ENCODE measurements at places on chromosomes 16 and 17.

- DNase-seq = no peak
Measured at GRCh38 chr16:25177512-25177830, 39.3 kb upstream of the AQP8 start.

DNA sequence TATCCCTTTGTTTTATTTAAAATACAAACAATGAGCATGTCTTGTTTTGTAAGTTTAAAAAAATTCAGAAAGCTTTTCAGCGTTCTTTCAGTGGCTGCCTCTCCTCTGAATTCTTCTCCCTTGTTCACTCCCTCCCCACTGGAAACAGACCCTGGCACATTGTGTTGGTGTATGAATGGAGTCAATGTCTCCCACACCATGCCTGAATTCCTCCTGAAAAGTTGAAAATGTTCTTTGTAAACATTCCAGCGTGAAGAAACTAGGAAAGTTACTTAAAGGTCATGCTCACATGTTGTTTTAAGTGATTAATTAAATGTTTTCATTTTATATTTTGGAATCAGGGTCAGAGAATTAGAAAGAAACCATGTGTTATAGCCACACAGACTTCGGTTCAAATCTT lies 136.9 kb upstream of the DYNLRB2 start:
- DNase-seq = no peak

- DNase-seq = peak; percentile 93
Measured at GRCh38 chr17:74972107-74972972, at the start of gene HID1. Gene HID1, minus strand, starts transcription at chr17:74972759. Its CDS starts 103 bp downstream, at chr17:74972656.

- no peak for DNase-seq
Measured at GRCh38 chr17:17425591-17425990, 51.2 kb upstream of the MED9 start.

DNA sequence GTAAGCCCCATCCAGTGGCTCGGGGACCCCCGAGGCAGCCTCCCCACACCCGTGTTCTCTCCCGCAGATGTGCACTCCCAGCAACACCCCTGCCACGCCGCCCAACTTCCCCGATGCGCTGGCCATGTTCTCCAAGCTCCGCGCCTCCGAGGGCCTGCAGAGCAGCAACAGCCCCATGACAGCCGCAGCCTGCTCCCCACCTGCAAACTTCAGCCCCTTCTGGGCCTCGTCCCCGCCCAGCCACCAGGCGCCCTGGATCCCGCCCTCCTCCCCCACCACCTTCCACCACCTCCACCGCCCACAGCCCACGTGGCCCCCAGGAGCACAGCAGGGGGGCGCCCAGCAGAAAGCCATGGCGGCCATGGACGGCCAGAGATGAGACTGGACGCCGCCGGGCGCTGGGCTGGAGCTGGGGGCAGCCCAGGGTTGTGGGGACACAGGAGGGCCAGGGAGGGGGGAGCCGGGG lies 5.0 kb downstream of the UBALD2 start:
- DNase-seq = no peak

DNA sequence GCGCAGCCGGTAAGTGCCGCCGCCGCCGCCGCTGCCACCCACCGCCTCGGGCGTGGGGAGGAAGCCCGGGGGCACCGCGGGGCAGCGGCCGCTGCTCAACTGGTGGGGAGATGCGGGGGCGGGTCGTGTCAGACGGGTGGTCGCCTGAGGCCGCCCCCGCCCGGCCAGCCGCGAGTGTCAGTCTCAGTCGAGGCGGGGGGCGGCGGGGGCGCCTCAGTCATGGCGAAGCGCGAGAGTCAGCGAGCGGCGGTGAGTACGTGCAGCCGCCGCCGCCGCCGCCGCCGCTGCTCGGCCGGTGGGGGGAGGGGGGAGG lies 76.2 kb downstream of the CHD9 start:
- DNase-seq = no peak

GRCh38 chr17:66964930-66965800 lies 658 bp downstream of the CACNG4 start:
- peak; percentile 90 for DNase-seq

DNA sequence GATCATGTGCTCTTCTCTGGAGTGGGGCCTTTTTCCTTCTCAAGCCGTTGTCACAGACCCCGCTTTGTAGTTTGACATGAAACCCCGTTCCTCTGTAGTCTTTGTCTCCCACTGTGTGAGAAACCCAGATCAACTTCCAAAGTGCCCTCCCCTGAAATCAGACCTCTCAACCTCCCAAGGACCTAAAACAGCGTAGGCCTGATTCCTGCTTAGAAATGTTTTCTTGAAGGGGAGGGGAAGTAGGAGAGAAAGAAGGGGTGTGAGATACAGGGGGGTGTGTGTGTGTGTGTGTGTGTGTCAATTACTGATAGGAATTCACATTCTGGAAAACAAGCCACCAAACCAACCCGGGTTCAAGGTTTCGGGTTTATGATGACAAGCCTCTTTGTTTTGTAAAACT lies 1.4 kb downstream of the UBE2O start:
- DNase-seq = no peak

DNA sequence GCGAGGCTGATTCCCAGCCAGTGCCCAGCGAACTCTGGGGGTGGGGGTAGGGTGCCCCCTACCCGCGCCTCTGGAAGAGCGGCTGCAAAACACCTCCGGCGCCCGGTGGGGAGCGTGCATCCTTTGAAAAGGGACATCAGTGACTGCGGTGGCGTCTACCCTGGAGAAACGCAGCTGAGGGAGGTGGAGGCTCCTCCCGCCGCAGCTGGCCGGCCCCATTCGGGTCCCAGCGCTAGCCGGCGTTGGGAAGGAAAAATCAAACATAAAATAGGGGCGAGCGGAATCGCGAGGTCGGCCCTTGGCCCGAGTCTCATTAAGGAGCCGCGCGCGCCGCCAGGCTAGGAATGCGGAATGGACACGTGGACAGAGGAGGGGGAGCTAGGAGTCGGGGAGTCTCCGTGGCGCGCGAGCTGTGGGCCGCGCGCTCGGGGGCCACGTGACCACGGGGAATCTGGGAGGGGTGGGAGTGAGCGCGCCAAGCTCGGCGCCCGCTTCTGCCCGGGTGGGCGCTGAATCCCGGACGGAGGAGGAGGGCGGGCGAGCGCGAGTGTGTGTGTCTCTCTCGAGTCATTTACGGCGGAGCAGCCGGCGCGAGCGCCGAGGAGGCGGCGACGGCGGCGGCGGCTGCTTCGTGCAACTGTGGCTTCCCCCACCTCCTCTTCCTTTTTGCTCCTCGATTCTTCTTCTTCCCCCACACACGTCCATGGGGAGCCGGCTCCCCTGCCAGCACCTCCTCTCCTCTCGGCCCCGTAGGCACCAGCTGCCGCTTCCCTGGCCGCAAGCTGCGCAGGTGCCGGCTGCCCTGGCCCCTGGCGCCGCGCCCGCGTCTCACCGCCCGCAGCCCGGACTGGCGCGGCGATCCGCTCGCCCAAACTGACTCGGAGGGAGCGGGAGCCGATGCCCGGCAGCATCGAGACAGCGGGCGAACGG lies at the start of gene TMEM132E:
TMEM132E (plus strand) TSS at position 566 of the 930 bp plus-strand sequence. CDS start 1,495 bp downstream, outside the sequence.
- DNase-seq = peak; percentile 71

DNA sequence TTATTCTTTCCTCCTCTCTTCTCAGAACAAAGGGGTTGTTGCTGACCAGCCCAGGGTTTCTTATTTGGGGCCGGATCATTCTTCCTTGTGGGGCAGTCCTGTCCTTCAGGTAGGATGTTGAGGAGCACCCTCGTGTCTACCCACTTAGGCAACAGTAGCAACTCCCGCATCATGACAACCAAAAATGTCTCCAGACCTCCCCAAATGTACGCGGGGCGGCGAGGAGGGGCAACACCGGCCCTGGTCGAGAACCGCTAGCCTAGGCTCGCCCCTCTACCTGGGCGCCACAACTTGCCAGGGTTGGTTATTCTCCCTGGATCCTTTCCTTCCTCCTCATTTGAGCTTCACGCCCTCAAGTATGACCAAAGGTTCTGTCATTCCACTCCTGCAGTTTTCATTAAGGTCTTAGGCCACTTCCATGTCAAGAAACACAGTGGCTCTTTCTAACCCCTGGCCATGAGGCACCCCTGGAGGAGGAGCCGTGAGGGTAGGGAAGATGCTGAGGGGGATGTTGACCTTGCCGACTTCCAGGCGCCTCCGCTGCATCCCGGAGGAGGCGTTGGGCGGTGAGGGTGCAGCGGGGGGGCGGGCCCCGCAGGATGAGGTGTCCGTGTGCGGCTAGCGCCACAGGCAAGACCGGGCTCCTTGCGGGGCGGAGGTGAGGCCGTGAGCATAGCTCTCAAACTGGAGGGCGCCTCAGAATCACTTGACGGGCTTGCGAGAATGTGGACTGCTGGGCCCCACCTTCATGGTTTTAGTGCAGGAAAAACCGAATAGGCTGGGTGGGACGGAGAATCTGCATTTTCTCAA lies 712 bp upstream of the SPECC1 start:
- DNase-seq = peak; percentile 79

GRCh38 chr17:51366866-51367265 lies 106.5 kb downstream of the UTP18 start:
- DNase-seq = no peak

DNA sequence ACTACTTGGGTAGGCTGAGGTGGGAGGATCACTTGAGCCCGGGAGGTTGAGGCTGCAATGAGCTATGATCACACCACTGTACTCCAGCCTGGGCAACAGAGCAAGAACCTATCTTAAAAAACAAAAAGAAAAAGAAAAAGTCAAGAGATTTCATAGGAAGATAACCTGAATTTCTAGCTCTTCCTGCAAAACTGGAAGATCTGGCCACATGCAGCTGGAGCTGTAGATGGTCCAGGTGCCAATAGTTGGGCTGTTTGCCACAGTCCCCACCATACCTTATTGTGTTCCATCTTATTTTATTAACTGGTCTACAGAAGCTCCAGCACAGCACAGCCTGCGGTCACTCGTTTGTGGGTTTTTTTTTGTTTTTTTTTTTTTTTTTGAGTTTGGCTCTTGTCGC lies 15.0 kb downstream of the ATP2A1 start:
- no peak for DNase-seq

DNA sequence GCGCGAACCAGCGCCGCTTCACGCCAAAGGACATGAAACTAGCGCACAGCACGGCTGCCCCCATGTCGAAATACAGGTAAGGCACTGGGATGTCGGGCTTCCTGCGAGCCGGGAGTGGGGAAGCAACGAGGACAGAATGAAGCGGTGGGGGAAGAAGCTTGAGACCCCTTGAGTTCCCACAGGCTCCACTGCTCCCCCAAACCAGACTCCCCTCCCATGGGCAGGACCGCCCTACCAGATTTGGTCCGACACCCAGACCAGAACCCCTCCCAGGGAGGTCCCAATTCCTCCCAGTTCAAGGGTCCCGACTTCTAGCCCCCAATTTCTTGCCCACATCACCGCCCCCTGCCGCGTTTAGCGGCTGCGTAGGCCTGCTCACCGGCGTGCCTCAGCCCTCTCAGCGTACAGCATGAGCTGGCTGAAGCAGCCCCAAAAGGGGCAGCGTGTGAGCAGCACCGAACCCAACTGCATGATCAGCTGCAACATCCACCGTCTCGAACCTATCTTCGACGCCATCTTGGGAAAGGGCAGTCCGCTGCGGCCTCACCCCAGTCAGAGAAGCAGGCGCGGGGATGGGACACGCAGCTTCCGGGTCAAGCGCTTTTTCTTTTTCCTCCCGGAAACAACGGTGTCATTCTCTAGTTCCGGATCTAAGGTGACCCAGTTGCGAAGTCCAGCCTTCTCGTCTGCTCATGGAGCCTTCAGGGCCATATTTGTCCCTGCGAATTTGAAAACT lies at the start of gene TMEM101:
TMEM101 (minus strand) TSS at position 527 of the 736 bp plus-strand sequence; CDS start at position 516, 11 bp downstream.
- DNase-seq = peak; percentile 96

GRCh38 chr16:65384441-65384840 lies 262.6 kb upstream of the CDH11 start:
- DNase-seq = no peak

- no peak for DNase-seq
Measured at GRCh38 chr16:4366016-4366415, 5.6 kb upstream of the VASN start.

- no peak for DNase-seq
Measured at GRCh38 chr17:49834118-49834743, 13.6 kb downstream of the TAC4 start.

- DNase-seq = no peak
Measured at GRCh38 chr16:81376880-81377279, 62.1 kb downstream of the GAN start.

DNA sequence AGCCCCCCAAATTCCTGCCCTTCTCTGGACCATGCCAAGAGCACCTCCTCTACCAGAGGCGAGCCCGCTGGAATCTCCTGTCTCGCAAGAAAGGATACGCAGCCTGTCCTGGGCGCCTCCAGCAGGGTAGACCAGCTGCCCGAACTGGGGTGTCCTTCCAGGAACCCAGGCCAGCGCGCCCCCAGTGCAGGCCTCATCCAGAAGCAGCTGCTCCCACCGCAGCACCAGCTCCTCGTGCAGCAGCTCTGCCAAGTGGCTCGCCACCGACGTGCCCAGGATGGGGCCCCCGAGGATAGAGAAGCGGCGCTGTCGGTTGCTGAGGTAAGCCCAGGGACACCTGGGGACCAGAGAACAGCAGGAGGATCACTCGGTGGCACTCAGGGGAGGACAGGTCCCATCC lies 4.8 kb downstream of the TAF1C start:
- no peak for DNase-seq

DNA sequence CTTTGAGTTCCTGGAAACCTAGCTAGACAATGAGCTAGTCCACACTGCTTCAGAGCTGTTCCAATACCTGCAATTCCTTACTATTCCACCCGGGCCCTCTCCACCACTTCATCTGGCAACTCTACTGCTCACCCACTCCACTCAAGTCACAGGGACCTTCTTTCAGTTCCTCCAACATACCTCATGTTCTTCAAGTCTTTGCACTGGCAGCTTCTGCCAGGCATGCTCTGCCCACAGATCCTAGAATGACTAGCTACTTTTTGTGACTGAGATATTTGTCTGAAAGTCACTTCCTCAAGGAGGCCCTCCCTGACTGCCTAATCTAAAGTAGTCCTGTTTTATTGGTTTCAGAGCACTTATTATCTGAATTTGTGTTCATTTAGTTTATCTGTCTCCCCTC lies 86.4 kb downstream of the TEX14 start:
- DNase-seq = no peak

All from H9 (cell line).